ENCODE measurements at places on chromosomes 2 and 18.

DNA sequence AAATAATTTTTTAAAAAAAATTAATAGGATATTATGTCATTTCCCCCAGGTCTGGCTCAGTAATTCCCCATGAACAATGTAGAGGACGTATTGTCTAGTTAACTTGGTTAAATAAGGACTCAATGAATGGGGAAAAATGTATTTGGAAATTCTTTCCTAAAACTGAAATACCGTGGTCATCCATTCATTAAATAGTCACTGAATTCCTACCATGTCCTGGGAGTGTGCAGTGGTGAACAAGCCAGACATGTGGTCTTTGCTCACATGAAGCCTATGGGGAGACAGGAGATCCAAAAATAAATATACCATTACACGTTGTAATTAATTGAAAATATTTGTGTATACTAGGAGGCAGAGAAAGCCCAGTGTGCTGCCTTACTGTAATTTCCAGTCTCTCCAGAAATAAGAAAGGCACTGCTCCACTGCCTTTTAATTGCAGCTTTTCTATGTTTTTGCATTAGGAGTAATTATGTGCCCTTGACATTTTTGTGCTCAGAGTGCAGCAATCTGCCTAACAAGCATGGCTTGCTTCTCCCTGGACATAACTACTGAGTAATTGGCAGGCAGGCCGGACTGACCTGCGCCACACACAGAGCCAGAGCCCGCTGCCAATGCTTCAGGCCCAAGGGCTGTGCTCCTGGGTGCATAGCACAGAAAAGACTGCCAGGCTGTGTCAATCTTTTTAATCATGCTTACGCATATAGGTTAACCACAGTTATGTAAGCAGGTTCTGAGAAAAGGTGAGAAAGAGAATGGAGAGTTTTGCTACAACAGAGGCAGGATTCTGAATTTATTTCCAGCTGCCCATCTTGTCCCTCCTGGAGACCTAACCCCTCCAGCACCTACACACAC lies 22.2 kb upstream of the TTC39C start:
- no peak for DNase-seq

GRCh38 chr2:64065516-64065915 lies 46.3 kb upstream of the VPS54 start:
- DNase-seq = no peak

DNA sequence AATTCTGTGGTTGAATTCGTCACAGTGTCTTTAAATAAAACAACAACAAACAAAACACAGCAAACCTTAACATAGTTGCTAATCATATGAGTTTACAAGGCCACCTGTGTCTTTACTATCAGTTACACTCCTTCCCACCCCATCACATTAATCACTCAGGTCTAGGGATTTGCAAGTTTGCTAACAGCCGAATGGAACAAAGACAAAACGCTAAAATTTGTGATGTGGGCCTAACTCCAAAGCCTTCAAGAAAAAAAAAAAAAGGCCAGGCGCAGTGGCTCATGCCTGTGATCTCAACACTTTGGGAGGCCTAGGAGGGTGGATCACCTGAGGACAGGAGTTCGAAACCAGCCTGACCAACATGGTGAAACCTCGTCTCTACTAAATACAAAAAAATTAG lies 566 bp upstream of the POLI start:
- DNase-seq = no peak

DNA sequence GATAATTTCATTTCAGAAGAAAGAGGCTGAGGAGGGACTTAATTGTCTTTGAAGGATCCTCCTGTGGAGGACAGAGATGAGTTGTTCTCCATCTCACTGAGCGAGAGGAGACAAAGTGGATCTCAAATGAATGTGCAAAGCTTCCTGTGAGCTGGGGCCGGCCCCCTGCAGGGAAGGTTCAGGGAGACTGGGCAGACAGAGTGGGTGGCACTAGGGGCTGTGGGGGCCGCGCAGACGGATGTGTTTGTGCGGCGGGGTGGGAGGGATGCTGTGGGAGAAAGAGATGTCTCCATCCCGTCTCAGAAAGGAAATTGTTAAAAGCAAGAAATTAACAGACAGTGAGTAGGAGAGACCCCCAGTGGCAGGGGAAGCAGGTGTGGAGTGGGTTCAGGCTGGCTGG lies 29.1 kb downstream of the KLHL29 start:
- DNase-seq = no peak

- no peak for DNase-seq
Observed at GRCh38 chr2:112648081-112648480, 2.3 kb downstream of the SLC20A1 start.

- DNase-seq = no peak
Observed at GRCh38 chr2:19900931-19901441, 797 bp downstream of the TTC32 start.

- DNase-seq = no peak
Observed at GRCh38 chr2:84539729-84540128, 23.4 kb downstream of the DNAH6 start.

DNA sequence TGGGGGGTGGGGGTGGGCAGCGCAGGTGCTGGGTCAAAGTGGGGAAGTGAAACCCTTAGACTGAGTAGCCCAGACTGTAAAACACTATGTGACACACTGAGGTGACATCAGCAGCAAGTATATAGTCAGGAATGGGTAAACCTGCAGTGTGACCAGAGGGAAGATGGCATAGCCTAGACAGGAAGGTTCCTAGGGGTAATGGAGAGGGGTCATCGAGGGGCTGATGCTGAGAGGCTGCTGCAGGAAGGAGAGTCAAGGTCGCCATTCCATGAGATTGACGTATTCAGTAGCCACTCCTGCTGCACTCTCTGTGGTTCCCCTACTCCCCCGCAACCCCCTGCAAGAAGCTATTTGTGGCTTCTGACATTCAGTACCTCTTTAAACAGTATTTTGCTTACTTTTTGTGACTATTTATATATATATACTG lies 111.7 kb downstream of the CHST9 start:
- no peak for DNase-seq

DNA sequence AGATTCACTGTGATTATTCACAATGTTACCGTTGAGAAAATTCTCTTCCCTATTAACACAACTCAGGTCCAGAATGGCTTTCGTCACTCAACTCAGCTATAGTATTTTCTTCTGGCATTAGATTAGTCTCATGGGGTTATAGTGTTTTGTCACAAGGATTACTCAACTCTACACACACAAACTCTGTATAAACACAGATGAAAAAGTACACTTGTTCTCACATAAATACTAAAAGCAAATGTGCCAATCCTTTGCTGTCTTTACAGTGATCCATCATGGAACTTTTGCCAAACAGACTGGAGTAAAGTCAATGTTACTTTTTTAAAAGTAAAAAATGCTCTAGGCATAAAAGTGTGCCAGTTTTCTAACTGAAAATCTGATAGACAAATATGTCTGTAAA lies 267.6 kb downstream of the RBM43 start:
- no peak for DNase-seq

DNA sequence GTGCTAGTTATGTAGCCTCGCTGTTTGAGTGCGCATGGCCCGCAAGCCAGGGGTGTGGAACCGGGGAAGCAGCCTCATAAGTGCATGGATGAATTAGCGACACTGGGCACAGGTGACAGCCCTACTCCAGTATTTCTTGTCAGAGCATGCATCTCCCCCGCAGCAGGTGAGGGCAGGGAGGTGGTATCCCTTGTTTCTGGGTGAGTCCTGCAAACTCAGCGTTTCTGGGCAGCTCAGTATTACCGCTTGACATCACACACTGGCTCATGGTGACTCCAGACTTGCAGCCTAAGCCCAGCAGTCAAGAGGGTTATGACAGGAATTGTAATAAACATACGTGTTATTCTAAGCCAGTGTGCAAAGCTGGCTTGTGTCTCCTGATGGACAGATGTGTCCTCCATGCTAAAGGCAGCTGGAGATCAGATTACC lies 2.5 kb downstream of the CABLES1 start:
- DNase-seq = no peak

Data from activated T-helper 9 cell treated with anti-CD3 and anti-CD28 coated beads, Interleukin-2, amount 50 U/mL, for 16 hours (primary cell).